Activated naive CD4-positive, alpha-beta T cell treated with anti-CD3 and anti-CD28 coated beads for 36 hours (primary cell): ENCODE measurements at places on chromosomes 1 and 21. TPM values are rescaled to one million over a fixed set of nuclear protein-coding genes. Genes with fewer than 3 reads are reported as not detected.

FAM72D gene
- total RNA-seq: 34.7 TPM

CD34 gene
- total RNA-seq: 0.02 TPM

TPTE gene
- not detected for total RNA-seq

SYPL2 gene
- 0.05 TPM for total RNA-seq

SHC1 gene
- total RNA-seq: 40.8 TPM

RNF186 gene
- not detected for total RNA-seq

CLCNKB gene
- not detected for total RNA-seq

GRCh38 chr1:6035719-6036118 lies 10.0 kb upstream of the KCNAB2 start:
- H3K4me1 ChIP-seq: peaks cover 52% of the 10 kb centered on the region
- H3K27ac ChIP-seq: no peak overlapping the region
- no peak for DNase-seq
- no peak overlapping the region for H3K4me3 ChIP-seq
- H3K36me3 ChIP-seq: peaks cover 23% of the 10 kb centered on the region
- no peaks in the 10 kb centered on the region for H3K27me3 ChIP-seq

DNA sequence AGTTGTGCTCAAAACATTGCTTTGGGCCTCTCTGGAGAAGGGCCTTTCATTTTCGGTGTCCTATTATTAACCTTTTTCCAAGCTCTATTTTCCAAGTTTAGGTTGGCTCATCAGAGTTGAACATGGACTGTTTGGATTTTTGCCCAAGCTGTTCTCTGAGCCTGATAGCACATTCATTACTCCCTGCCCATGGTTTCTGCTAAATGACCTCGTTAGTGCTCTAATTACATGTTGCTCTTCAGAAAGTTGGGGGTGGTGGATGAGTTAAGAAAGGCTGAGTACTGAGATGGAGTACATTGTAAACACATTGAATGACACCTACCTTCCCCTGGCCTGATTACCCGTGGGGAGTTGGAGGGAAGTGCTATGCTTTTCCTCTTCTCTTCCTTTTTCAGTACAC lies 38.9 kb downstream of the LMO4 start:
- H3K36me3 ChIP-seq: no peaks in the 10 kb centered on the region
- no peak for DNase-seq
- no peak overlapping the region for H3K4me3 ChIP-seq
- no peak overlapping the region for H3K27ac ChIP-seq
- no peaks in the 10 kb centered on the region for H3K4me1 ChIP-seq
- no peaks in the 10 kb centered on the region for H3K27me3 ChIP-seq

DNA sequence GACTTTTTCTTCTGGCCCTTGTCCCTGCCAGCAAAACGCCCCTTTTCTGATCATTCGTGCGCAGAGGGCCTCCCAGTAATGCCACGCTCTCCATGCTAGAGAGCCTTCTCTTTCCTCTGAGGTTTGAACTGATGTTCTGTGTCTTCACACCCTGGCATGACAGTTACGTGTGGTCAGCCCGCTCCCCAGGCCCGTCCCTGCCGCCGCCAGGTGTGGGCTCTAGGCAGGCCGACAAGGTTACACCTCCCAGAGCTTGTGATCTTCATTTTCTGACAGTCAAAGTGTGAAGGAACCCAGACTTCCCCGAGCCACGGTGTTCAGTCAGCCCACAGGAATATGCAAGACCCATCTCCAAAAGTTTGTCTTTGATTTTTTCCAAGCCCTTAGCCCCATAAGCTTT lies 265.6 kb downstream of the TM2D1 start:
- no peak overlapping the region for H3K4me3 ChIP-seq
- DNase-seq: no peak
- H3K36me3 ChIP-seq: no peaks in the 10 kb centered on the region
- no peak overlapping the region for H3K27ac ChIP-seq
- no peaks in the 10 kb centered on the region for H3K4me1 ChIP-seq

GRCh38 chr1:201742476-201742875 lies 86.5 kb upstream of the IPO9 start:
- H3K36me3 ChIP-seq: no peaks in the 10 kb centered on the region
- H3K4me1 ChIP-seq: peaks cover 8% of the 10 kb centered on the region
- no peak for DNase-seq

DNA sequence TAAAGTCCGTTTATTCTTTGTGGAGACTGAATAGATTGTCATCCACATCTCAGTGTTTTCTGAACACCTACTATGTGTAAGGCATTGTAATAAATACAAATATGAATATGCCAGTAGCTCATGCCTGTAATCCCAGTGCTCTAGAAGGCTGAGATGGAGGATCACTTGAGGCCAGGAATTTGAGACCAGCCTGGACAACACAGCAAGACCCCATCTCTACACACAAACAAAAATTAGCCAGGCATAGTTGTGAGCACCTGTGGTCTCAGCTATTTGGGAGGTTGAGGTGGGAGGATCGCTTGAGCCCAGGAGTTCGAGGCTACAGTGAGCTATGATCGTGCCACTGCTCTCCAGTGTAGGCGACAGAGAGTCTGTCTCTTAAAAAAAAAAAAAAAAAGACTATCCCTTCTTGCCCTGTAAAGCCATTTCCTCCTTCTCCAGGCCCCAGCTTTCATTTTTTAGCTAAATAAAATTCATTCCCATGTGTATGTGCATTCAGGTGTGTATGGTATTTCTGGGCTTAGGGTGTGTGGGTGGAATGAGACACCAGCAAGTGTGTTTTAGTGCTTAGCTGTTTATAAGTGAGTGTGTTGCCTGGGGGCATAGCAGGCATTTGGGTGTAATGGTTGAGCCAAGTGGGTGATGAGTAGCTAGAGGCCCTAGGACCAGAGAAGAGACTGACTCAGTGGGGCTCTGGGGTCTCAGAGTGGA lies 7.8 kb downstream of the CELSR2 start:
- H3K36me3 ChIP-seq: no peaks in the 10 kb centered on the region
- peaks cover 2% of the 10 kb centered on the region for H3K4me1 ChIP-seq
- DNase-seq: no peak
- H3K27me3 ChIP-seq: no peaks in the 10 kb centered on the region

GRCh38 chr1:60108196-60108595 lies 34.6 kb upstream of the C1orf87 start:
- DNase-seq: no peak
- no peaks in the 10 kb centered on the region for H3K36me3 ChIP-seq
- no peaks in the 10 kb centered on the region for H3K4me1 ChIP-seq

DNA sequence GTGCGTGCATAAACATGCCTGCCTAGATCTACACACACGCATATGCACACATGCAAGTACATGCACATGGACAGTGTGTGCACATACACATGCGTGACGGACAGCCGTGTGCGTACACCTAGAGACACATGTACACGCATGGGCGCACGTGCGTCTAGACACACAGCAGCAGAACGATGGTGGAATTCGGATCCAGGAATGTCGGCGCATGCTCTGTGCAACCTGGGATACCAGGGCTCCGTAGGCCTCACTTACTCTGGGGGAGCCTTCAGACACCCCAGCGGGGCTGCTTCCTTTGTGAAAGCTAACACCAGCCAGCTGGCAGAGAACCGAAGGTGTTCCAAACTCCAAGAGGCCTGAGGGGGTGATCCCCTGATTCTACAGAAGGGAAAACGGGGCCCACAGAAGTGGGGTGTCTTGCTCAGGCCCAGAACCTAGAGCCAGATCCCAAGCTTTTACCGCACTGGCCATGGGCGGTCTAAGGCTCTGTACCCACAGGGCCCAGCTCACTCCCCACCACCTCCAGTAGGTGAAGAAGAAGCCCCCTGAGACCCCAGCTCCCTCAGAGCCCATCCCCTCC lies 27.4 kb upstream of the ARHGEF16 start:
- DNase-seq: no peak
- H3K36me3 ChIP-seq: no peaks in the 10 kb centered on the region
- H3K4me1 ChIP-seq: no peaks in the 10 kb centered on the region

DNA sequence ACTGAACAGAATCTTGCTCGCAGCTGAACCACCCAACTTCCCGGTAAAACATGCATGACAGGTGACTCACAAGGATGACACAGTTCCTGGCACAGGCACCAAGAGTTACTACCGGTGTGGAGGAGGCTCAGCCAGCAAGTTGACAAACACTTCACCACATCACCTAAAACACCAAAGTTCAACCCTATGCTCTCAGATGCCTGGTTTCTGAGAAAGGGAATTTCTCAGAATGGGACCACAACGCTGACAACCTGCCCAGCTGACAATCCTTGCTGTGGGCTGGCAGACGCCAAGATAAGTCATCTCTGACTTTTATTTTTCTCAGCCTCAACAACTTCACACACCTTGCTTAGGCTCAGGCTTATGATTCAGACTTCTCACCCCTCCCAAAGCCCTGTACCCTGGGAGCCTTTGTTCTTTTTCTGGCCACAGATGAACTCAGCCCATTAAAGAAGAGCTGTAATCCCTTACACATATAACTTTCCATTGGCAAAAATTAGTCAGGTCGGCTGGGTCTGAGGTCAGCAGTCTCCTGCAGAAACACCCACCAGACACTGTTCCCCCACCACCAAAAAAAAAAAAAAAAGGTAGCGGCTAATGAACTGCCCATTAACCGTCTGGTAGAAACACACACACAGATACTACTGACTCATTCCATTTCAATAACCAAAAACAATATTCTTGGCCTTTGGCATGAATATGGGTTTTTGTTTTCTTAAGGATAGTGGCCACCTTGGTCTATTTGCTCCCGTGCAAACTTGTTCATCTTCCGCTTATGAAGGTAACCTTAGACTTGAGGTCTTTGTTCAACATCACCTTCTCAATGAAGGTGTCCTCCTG lies 10.8 kb upstream of the TIAM1 start:
- no peaks in the 10 kb centered on the region for H3K36me3 ChIP-seq
- H3K27me3 ChIP-seq: no peaks in the 10 kb centered on the region
- peaks cover 47% of the 10 kb centered on the region for H3K4me1 ChIP-seq
- peak overlapping the region; percentile 88 for H3K27ac ChIP-seq

GRCh38 chr1:83857716-83858115 lies 141.2 kb downstream of the TTLL7 start:
- H3K27ac ChIP-seq: no peak overlapping the region
- no peaks in the 10 kb centered on the region for H3K36me3 ChIP-seq
- no peak overlapping the region for H3K4me3 ChIP-seq
- H3K4me1 ChIP-seq: peaks cover 14% of the 10 kb centered on the region
- no peak for DNase-seq

DNA sequence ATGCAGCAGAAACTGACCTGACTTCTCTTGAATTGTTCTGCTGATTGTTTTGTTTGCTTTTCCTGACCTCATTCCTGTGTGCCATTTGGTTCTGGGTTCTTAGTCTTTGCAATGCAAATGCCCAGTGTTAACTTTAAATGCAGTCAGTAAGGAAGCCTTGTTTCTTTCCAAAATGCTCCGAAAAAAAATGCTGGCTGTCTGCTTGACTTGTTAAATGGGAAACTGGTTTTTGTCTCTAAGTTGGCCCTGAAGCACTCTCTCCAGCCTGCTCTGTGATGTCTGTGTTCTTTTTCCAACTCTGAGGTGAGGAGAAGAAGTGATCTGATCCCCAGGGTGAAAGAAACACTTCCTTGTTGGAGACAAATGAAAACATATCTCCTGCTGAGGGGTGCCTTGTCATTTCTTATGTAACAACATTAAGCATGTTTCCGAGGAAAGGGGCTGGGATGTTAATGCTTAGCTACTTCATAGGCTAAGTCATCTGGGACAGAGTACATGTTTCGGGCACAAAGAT lies 256.3 kb upstream of the ADGRL4 start:
- no peak overlapping the region for H3K27ac ChIP-seq
- H3K4me3 ChIP-seq: no peak overlapping the region
- no peaks in the 10 kb centered on the region for H3K27me3 ChIP-seq
- no peak for DNase-seq

GRCh38 chr1:169451218-169451824 lies 24.0 kb upstream of the CCDC181 start:
- DNase-seq: no peak
- H3K4me1 ChIP-seq: peaks cover 2% of the 10 kb centered on the region
- H3K4me3 ChIP-seq: no peak overlapping the region
- no peaks in the 10 kb centered on the region for H3K36me3 ChIP-seq

GRCh38 chr1:183296782-183297181 lies 110.7 kb downstream of the LAMC2 start:
- no peak overlapping the region for H3K4me3 ChIP-seq
- peaks cover 4% of the 10 kb centered on the region for H3K27me3 ChIP-seq
- DNase-seq: no peak
- H3K36me3 ChIP-seq: no peaks in the 10 kb centered on the region
- H3K27ac ChIP-seq: no peak overlapping the region

DNA sequence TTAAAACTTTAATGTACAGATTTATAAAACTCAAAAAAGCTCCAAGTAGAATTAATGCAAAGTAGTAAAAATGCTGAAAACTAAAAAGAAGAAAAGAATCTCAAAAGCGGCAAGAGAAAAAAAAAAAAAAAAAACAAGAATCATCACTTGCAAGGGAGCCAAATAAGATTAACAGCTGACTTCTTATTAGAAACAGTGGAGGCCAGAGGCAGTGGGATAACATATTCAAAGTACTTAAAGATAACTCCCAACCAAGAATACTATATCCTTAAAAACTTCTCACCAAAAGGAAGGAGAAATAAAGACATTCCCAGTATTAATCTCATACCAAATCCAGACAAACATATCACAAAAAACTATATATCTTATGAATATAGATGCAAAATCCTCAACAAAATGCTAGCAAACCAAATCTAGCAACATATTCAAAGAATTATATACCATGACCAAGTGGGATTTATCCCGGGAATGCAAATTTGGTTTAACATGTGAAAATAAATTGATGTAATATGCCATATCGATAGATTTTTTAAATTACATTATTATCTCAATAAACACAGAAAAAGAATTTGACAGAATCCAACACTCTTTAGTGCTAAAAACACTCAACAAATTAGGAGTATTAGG lies 62.7 kb downstream of the CAMK2N1 start:
- DNase-seq: no peak
- H3K27me3 ChIP-seq: peaks cover 44% of the 10 kb centered on the region
- H3K4me3 ChIP-seq: no peak overlapping the region

- no peak overlapping the region for H3K27ac ChIP-seq
- H3K36me3 ChIP-seq: peaks cover 6% of the 10 kb centered on the region
- no peak overlapping the region for H3K4me3 ChIP-seq
- no peaks in the 10 kb centered on the region for H3K27me3 ChIP-seq
These were observed 188.6 kb downstream of the EIF4G3 start for GRCh38 chr1:20987831-20988825.

GRCh38 chr1:60160141-60160540 lies 86.6 kb upstream of the C1orf87 start:
- H3K36me3 ChIP-seq: no peaks in the 10 kb centered on the region
- peaks cover 7% of the 10 kb centered on the region for H3K27me3 ChIP-seq
- DNase-seq: no peak
- no peaks in the 10 kb centered on the region for H3K4me1 ChIP-seq

DNA sequence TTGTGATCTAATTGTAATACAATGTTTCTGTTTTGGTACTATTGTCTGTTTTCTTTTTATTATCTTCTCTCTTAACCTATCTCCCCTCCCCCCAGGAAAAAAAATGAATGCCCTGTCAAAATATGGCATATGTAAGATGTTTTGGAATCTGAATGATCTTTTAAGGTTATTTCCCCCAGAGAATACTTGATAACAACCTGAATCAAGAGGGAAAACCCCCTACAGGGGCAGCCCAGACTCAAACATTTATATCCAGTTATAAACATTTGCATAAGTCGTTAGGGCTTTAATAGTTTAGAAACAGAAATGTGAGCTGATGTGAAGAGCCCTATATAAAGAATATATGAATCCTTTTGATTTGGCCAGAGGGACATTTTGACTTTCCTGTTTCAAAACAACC lies 169.5 kb downstream of the VAV3 start:
- H3K4me3 ChIP-seq: no peak overlapping the region
- H3K4me1 ChIP-seq: peaks cover 27% of the 10 kb centered on the region

GRCh38 chr1:161001525-161001924 lies 19.4 kb downstream of the F11R start:
- no peak overlapping the region for H3K4me3 ChIP-seq
- no peak overlapping the region for H3K27ac ChIP-seq
- H3K27me3 ChIP-seq: no peaks in the 10 kb centered on the region
- H3K4me1 ChIP-seq: peaks cover 4% of the 10 kb centered on the region
